ENCODE measurements at places on chromosomes 1 and 21. TPM values are rescaled to one million over a fixed set of nuclear protein-coding genes. Genes with fewer than 3 reads are reported as not detected.

DNA sequence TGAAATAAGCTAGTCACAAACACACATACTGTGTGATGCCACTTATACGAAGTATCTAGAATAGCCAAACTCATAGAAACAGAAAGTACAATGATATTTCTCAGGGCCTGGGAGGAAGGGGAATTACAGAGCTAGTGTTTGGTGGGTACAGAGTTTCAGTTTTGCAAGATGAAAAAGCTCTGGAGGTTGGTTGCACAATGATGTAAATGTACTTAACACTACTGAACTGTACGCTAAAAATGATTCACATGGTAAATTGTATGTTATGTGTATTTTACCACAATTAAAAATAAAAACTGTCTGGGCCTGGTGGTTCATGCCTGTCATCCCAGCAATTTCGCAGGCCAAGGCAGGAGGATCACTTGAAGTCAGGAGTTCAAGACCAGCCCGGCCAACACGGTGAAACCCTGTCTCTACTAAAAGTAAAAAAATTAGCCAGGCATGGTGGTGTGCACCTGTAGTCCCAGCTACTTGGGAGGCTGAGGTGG, 15.3 kb upstream of the FHAD1 start:
- no peak for DNase-seq

DNA sequence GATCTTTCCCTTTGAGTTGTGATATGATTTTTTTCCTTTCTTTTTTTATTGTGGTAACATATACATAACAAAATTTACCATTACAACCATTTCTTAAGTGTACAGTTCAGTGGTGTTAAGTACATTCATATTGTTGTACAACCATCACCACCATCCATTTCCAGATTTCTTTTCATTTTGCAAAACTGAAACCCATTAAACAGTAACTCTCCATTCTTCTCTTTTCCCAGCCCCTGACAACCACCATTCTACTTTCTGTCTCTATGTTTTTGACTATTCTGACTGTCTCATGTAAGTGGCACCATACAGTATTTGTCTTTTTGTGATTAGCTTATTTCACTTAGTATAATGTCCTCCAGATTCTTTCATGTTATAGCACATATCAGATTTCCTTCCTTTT, 30.3 kb downstream of the CEP350 start:
- DNase-seq, result no peak

- DNase-seq, result peak; percentile 55
These were observed 4.0 kb downstream of the RNF11 start for GRCh38 chr1:51240084-51240483.

- no peak for DNase-seq
These were observed 1.9 kb downstream of the LY9 start for GRCh38 chr1:160797861-160798273.

DNA sequence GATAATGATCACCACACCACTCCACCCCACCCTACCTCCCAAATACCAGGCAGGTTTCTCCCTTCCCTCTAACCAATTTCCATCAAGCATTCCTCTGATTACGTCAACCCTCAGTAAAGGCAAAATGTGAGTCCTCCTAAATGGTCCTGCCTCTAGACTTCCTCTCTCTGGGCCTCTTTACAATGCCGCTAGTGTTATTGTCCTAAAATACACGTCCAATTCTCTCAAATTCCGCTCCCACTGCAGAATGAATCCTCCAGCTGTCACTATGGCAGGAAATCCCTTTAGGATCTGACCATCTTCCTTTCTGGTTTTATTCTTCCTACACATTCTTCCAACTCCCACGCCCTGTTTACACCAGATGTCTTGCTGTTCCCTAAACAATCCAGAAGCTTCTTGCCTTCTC, 68.7 kb downstream of the DEGS1 start:
- no peak for DNase-seq

DNA sequence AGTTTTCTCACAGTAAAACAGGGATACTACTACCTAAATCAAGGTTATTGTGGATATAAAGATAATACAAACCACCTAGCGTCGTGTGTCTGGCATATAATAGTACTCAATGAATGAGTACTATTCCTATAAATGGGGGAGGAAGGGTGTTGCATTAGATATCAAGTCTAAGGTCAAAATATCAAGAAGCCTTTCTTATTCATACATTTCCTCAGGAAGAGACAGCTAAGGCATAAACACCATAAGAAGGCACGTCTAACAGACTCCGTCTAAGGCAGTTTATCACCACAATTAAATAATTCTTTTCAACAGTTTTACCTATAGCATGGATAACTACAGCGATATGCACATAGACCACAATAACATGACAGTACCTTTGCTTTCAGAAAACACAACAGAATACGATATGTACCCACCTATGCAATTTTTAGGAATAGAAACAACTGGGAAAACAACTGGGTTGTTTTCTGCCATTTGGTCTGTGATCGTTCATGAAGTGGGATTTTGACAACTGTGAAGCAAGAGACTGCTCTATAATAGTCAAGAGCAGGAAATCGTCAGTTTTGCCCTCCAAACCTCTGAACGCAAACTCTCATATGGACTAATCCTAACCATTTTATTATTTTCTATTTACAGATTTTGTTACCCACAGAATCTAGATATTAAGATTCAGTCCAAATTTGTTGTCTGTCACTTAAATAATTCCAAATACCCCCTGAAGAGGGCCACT, 53.1 kb downstream of the HNRNPR start:
- DNase-seq, result no peak

- DNase-seq, result no peak
These were observed 74.3 kb downstream of the MPZL1 start for GRCh38 chr1:167795810-167796740.

DNA sequence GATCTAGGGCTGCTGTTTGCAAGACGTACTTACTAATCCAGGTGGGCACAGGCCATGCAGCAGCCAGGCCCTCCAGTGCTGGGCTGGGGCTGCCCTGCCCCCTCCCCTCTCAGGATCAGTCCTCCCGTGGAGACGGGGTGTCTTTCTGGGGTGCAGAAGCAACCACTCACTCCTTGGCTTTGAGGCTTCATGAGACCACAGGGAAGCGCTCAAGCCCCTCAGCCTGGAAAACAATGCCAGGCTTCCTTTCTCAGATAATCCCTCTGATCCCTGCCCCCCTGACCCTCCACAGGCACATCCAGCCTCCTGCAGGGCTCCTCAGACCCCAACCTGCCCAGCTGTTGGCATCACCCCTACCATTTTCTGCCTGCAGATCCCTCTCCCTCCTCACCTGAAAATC, 13.9 kb upstream of the C2CD2 start:
- DNase-seq, result peak; percentile 38

DNA sequence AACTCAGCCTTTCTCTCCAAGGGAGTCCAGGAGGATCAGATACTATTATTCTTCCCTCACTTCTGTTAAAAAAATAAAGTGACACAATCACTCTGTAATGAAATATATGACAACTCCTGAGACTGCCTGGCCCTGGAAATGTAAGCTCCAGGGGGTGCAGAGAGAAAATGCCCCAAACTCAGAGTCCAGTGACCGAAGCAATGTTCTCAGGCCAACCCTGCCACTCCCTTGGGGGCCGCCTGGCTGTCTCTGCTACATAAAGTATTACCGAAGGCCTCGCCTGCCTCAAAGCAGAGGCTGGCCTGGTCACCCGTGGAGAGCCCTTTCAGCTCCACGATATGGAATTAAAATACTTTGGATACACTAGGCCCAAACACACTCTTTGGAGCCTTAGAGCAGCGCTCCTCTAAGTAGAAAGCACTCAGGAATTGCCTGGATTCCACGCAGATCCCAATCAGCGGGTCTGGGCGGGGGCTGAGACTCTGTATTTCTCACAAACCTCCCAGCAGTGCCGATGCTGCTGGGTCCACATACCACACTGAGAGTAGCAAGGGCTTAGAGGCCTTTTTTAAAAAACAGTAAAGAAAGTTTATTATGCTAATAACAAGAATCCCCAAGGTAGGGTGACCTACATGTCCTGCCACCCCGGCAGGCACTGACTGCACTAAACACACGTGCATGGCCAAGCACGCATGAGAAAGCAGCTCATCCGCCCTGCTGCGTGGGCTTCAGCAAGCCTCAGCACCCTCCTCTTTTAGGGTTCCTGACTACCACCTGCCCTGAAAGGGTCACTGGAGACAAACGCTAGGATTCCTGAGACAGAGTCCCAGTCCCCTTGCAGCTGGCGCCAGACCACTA, 31.1 kb downstream of the TMCO4 start:
- DNase-seq, result no peak

DNA sequence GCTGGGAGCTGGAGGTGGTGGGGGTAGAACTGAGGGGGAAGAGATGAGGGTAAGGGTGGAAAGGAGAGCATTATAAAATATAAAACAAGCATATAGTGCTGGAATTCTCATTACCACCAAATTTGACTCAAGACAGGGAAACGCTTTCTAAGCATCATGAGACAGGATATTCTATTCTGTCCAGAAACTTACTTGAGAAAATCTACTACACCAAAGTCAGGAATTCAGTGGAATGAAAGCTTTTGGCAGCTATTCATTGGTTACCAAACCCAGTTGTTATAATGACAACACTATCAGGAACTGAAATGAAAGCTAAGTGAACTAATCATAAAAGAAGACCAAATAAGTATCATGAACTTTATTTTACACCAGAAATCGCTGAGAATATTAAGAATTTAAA, 14.5 kb downstream of the AIDA start:
- DNase-seq, result no peak

DNA sequence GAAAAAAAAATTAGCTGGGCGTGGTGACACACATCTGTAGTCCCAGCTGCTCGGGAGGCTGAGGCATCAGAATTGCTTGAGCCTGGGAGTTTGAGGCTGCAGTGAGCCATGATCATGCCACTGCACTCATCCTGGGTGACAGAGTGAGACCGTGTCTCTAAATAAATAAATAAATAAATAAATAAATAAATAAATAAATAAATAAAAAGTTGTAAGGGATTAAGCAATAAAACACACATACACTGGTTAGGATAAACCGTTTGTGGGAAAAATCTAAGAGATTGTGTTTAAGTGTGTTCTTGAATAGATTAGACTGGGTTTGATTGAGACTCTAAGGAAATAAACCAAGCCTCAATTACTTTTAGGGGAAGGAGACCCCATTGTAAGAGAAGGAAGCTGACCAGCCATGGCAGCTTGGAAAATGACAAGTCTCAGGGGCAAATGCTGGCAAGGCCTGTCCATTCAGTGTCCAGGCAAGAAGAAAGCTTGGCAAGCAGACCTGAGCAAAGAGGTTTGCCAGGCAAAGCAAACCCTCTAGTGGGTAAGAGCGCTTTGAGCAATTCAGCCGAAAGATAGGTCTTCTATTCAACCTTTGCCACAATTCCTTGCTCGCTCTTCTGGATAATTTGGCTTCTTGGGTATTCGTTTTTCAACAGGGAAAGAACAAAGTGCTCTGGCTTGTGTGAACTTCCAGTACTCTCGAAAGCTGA, 106.9 kb upstream of the SERBP1 start:
- no peak for DNase-seq

GRCh38 chr1:83670909-83671565, 327.9 kb downstream of the TTLL7 start:
- DNase-seq, result no peak

DNA sequence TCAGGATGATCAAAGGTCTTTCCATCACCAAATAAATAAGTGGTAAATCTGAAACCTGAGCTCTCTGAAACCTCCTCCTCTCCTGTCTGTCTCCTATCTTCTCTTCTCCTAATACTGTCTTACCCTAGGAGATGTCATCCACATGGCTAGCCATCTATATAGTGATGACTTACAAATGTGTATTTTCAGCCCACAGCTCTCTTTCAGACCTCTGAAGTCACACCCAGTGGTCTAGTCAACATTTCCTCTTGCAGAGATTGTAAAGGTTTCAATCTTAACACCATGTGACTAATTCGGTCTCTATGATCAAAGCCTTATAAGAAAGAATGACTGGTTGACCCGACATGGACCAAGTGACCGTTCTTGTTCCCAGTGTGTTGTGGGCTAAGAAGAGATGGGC, 63.1 kb upstream of the DPT start:
- no peak for DNase-seq

DNA sequence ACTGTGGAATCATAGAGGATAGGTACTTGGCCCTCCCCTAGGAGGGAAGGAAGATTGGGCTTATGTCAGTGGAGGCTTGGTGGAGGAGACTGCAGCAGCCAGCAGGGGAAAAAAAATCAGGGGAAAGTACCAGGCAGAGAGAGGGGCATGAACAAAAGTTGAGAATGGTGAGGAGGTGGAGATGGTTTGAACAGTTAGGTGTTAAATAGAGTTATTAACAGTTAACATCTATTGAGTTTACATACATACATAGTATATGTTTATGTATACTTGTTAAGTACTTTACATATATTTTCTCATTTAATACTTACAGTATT, 136.5 kb upstream of the HNRNPU start:
- DNase-seq, result no peak

DNA sequence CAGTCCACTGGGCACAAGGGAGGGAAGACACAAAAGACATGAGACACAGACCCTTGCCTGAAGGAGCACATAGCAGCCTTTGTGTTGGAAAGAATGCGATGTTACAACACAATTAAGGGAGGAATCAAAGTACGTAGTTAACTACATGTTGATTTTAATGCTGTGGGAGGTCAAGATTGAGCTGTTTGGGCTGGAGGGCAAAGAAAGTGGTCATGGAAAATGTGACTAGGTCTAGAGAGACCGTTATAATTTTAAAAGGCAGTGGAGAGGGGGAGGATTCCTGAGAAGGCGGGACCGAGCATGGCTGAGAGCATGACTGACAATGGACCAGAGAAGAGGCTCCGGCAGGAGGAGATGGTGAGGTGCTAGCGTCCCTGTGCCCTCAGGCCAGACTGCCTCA, 111.8 kb upstream of the ATP1A1 start:
- DNase-seq, result no peak

DNA sequence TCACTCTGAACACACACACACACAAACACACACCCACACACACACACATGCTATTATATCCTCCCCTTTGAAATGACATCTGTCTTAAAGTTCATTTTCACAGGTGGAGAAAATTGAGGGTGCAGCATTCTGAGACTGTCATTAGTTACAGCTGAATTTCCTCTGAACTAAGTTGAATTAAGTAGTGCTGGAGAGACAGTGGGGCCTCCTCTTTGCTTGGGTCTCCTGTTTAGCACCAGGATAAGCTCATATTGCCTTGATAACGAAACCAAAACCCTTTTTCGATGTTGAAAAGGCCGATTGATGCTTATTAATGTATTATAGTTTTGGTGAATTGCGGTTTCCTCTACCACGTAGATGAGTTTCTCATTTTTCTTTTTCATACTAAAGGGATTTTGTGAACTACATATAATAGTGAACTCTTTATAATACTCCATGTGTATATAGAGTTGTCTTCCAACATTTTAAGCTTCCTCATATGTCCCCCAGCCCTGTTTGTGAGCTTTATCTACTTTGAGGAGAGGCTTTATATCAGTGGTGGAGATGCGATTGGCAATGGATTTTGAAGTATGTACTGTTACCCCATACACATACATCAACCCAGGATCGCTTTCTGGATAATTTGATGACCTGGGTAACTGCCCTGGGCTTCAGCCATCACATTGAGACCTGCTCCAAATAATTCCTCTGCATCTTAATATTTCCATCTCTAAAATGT, 17.4 kb downstream of the DYNLT5 start:
- DNase-seq, result no peak

DYRK3 gene
- total RNA-seq, result 16.5 TPM

LIN28A gene
- total RNA-seq, result not detected

CORT gene
- not detected for total RNA-seq
